Stimulated activated CD4-positive, alpha-beta T cell treated with anti-CD3 and anti-CD28 coated beads, TNF-alpha, amount 100 ng/mL, for 24 hours (primary cell): ENCODE measurements at places on chromosomes 13 and 19.

DNA sequence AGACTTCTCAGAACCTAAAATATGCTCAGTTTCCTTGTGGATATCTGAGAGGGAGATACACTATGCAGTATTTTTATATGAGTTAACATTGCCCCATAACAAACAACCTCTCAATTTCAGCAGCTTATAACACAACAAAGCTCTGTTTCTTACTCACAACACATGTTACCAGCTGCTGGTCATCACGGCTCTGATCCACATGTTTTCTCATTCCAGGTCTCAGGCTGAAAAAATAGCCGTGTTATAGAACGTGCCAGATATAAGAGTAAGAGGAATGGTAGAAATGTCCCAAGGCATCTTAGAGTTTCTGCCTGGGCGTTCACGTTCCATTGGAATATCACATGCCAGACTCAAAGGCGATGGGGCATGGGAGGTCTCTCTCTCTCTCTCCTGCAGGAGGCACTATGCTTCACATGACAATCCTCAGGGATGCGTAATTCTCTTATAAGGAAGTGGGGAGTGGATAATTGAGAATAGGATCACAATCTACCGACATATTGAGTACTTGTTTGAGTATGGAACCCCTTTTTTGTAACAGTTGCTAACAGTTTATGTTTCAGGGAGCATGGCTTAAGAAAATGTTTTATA is 246.6 kb downstream of the NHLRC3 start:
- DNase-seq: no peak

DNA sequence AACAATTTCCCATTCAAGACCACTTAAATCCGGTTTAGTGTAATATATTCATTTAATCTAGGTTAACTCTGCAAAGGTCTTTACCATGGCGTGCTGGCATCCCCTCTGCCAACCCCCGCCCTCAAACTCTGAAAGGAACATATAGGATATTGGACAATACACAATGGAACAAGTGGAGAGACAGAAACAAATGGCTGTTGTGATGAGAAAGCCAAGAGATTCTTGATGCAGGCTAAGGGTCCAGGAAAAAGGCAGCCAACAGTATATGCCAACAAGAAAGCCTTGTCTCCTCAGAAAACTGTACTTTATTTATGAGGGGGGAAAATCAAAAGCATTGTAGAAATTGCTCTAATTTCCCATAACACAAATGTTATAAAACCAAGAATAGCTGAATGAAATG is 407.3 kb upstream of the SGCG start:
- no peak for DNase-seq

GRCh38 chr13:43786766-43787517 is at the start of gene ENOX1:
TSS of gene ENOX1 (minus strand) at chr13:43786972.
- DNase-seq: no peak

GRCh38 chr13:48818495-48819356 is 157.0 kb upstream of the FNDC3A start:
- no peak for DNase-seq

GRCh38 chr13:107006661-107007060 is 438.7 kb upstream of the ARGLU1 start:
- DNase-seq: no peak

- DNase-seq: no peak
Measured at GRCh38 chr13:101434486-101434885, 18.0 kb upstream of the ITGBL1 start.

- DNase-seq: no peak
Measured at GRCh38 chr13:64413529-64413928, 2816.6 kb downstream of the PCDH9 start.

- no peak for DNase-seq
Measured at GRCh38 chr19:58396691-58397532, 1.5 kb downstream of the RNF225 start.

DNA sequence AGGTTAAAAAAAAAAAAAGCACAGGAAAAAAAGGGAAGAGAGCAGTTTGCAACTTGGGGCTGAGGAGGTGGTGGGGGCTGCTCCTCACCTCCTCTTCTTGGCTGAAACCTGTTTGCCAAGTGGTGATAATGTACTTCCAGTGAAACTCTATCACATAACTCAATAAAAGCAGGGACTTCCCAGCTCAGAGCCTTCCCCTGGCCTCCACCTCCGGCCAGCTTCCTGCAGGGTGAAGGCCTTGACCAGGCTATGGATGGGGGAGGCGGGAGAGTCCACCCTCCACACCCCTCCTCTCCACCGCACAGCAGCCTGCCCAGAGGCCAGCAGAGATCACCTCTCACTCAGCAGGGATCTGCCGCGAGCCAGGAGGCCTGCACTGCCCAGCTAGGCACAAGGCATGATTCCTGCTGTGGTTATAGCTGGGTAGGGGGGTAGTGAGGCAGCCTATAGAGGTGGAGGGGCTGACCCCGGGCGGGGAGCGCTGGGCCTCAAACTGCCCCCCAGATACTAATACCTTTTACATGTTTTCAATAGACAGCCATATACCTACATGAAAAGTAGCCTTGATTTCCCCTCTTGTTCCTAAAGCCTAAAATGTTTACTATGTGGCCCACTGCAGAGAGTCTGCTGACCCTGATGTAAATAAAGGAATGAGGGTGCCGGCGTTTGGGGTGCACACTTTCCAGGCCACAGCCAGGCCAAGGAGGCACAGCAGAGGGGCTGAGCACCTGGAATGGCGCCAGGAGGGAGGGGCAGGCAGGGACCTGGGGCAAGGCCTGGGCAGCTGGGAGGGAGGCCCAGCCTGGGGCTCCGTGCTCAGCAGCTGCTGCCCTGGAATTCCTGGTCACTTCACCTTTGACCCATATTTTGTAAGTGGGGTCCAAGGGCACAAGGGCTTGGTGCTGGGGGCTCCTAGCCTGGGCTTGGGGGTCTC is 10.3 kb downstream of the ZNF787 start:
- DNase-seq: no peak

DNA sequence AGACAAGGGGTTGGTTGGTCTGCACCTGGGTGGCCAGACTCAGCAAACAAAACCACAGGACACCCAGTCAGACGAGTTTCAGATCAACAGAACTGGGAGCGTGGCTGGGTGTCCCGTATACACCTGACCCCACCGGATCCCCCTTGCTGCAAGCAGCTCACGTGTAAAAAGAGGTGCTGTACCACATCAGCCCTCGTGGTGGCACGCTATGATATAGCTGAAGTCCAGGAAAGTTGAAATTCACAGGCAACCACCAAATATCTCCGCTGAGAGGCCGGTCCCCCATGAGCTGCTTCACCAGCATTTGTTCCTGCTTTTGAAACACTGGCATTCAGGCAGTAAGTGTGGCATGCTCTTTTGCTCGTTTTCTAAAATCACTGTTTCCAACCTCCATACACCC is 92.3 kb downstream of the TUBA3C start:
- no peak for DNase-seq

DNA sequence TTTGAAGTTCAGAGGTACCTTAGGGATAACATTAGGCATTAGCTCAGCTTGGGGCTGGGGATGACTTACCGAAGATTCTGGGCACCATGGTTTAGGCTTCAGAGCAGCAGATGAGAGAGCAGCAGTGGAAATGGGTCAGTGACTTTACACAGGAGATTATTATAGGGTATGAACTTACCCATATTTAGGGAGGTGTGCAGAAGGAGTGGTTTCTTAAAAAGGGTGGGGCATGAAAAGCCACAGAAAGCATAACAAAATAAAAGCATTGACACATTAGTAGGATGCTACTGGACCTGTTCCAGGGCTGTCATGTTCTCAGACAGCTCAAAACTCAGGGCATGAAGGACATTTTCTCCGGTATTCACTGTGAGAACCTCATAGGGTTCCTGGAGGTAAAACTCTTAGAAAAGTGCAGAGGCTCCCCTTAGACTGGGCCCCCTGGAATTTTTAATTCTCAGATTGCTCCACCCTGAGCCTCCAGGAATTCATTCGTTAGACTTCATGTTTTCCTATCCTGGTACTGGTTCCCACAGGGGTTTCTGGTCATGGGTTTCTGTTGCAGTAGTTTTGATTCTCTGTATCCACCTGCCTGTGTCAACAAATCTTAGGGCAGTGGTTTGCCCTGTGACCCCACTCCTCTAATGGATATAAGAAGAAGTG is 20.7 kb downstream of the IGFL1 start:
- DNase-seq: no peak

GRCh38 chr19:28213470-28214082 is 999.4 kb downstream of the UQCRFS1 start:
- no peak for DNase-seq

DNA sequence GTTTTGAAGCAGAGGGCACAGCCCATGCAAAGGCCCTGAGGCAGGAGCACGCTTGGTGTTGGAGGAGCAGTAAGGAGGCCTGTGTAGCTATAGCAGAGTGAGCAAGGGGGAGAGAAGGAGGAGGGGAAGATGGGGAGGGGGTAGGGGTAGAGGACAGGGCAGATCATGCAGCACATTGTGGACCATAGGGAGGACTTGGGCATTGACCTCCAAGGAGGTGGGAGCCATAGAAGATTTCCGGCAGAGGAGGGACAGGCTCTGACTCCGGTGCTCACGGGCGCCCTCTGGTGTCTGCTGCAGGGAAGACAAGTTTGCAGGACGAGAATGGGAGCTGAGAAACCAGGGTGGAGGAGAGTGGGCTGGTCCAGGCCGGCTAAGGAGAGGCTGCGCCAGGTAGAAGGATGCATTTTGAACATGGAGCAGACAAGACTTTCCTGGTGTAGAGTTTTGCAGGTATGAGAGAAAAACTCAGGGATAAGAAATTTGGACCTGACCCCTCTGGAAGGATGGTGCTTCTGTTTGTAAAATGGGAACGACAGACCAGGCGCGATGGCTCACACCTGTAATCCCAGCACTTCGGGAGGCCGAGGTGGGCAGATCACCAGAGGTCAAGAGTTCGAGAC is 13.7 kb upstream of the CREB3L3 start:
- DNase-seq: peak; percentile 81

DNA sequence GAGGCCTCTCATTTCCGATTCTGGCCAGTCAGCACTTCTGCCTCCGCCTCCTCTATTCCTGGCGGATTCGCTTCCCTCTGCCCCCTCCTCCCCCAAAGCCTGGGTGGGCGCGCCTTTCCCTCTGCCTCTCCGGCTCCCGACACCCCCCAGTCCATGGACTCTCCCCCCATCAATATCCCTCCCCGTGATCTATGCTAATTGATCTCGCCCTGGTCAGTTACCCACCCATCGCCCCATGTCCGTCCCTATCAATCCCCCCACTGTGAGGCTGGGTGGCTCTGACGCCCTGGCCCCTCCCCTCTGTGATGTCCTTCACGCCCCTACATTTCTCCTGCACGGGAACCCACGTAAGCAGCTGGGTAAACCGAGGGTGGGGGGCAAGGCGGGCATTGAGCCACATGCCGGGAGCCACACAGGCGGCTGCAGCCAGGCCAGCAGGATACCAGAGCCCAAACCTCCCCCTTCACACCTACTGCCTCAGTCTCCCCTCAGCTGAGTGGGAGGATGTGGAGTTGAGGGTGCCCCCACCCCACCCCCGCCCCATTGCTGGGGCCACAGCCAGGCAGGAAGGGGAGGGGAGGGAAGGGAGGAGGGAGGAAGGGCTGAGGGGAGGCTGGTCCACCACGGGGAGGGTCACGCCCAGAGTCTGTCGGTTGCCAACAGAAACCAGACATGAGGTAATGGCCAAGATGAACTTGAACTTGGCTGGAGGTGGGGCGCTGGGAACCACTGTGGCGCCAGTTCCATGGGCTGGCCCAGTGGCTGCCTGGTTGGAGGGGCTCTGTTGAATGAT is 21.0 kb downstream of the SMIM24 start:
- DNase-seq: no peak

DNA sequence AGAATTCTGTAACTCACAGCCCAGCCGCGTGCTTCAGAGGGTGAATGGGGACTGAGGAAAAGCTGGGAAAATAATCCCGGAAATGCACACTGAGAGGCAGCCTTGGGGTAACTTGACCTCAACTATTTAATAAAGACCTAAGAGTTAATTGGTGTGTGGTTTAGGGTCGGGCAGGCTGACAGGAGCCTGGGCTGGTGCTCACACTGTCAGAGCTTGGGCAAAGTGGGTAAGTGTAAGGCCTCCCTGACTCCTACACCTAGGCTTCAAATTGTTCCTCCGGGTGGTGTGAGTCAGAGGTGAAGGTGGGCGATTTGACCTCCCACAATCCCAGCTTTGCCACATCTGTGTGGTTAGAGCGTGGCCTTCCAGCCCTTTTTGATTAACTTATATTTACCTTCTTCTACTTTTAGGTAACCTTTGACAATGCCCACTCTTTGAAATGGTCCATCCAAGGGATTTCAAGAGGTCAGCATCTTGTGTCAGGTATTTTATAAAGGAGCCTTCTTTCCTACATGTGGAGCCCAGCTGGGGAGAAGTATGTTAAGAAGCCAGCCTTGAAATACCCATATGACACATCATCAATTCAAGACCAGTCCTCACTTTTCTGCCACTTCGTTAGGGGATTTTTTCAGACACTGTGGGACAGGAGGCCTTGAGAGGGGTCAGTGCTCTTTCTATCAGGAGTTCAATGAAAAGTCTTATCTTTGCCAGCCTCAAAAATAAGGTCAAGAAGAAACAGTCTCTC is 114.2 kb downstream of the NUFIP1 start:
- DNase-seq: no peak

DNA sequence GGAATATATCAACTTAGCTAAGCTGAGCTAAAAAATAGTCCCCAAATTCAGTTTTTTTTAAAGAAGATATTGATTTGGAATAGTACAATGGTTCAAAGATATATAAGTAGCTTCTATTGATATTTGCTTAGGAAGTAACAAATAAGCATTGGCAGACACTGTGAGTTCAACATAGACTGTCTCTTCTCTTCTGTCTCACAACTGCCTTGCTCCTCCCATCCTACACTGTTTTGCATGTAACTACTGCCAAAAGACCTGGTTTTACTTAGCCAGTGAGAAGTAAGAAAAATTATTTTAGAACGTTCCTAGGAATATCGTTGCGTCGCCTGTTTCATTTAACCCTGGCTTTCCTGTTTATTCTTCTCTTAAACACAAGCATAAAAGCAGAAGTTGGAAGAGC is 859.0 kb upstream of the SPRY2 start:
- DNase-seq: no peak

DNA sequence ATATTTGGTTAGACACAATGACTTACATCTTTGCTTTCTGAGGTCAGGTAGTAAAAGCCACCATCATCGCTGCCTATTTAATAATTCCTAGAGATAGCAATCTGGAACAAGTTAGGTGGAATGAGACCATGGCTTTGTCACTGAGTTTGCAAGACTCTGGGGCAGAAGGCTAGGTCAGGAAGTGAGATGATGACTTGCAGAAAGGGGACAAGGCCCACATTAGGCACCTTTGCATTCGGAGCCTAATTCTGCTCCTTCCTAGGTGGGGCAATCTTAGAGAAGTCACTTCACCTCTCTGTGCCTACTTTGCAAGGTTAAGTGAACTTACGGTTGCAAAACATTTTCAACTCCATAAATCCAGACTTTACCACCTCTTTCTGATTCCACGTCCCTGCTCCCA is 10.3 kb downstream of the EDDM13 start:
- DNase-seq: no peak

GRCh38 chr13:77062097-77062496 is 35.1 kb upstream of the FBXL3 start:
- no peak for DNase-seq

- DNase-seq: no peak
Measured at GRCh38 chr13:50195045-50195444, 179.8 kb downstream of the KCNRG start.
